Activated effector memory CD4-positive, alpha-beta T cell treated with anti-CD3 and anti-CD28 coated beads, Interleukin-2, amount 50 U/mL, for 16 hours (primary cell): ENCODE measurements at places on chromosomes 6 and 20.

- DNase-seq = no peak
Observed at GRCh38 chr6:71675386-71675785, 211.0 kb upstream of the RIMS1 start.

GRCh38 chr20:1800777-1801176, 94.4 kb upstream of the SIRPA start:
- no peak for DNase-seq

DNA sequence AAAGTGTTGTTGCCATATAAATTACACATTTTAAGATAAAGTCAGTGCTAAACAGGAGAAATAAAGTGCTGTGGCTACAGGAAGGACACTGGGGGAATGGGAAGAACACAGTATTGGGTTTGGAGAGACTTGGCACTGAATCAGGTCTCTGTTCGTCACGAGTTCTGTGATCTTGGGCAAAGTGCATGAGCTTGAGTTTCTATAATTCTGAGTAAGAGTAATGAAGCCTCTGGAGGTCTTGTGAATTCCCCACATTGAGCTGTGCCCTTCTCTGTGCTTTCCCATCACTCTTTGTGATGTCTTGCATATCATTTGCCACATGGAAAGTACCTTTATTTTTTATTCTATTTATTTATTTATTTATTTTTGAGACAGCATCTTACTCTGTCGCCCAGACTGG, 16.8 kb upstream of the EEF1A1 start:
- no peak for DNase-seq

GRCh38 chr6:100665041-100665380, 200.3 kb upstream of the SIM1 start:
- DNase-seq = no peak

- no peak for DNase-seq
Observed at GRCh38 chr6:149060985-149061760, 256.3 kb upstream of the TAB2 start.

DNA sequence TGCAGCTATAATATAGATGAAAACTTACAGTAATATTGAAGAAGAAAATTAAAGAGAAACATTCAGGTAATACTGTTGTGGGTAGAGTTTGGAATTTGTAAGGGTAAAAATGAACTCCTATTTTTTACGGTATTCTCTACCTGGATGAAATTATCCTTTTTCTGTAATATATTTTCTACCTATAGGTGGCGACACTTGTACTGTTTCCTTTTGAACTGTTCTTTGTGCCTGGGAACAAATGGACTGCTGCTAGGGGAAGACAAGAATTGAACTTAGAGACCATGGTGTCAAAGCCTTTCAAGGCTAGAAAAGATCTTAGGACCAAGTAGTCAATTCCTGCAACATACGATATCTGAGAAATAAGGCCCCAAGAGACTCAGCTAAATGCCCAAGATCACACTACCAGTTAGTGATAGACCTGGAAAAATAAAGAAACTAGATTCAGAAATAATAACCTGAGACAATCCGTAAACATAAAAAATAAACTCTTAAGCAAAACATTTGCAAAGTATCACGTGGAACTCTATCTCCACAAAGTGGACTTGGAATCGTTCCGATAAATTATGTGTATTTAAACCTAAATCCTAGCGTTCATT, 383.8 kb downstream of the TFAP2A start:
- no peak for DNase-seq

DNA sequence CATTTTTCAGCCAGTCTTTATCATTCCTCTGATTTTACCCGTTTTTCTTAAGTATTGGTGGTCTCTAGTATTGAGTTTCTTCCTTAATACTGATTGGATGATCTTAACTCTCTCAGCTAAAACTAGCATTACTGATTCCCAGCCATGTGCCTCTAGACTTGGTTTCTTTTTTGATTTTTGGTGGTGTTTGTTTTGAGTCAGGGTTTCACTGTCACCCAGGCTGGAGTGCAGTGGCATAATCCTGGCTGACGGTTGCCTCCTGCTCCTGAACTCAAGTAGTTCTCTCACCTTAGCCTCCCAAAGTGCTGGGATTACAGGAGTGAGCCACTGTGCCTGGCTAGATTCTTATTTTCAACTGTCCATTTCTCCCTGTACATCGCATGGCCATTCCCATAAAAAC, 24.9 kb downstream of the DPPA5 start:
- DNase-seq = no peak

GRCh38 chr6:84882768-84883766, 118.7 kb upstream of the TBX18 start:
- no peak for DNase-seq

- DNase-seq = peak; percentile 66
Observed at GRCh38 chr6:21587179-21587960, 6.2 kb upstream of the SOX4 start.

GRCh38 chr20:42067596-42067995, 449.4 kb upstream of the CHD6 start:
- DNase-seq = no peak

- DNase-seq = no peak
Observed at GRCh38 chr6:39998126-39998525, 63.9 kb upstream of the MOCS1 start.

GRCh38 chr6:152416652-152417051, 220.5 kb downstream of the SYNE1 start:
- no peak for DNase-seq

- peak; percentile 82 for DNase-seq
Observed at GRCh38 chr20:45823949-45824835, 2.9 kb downstream of the TNNC2 start.

GRCh38 chr6:15569035-15569995, 93.5 kb downstream of the DTNBP1 start:
- DNase-seq = no peak

GRCh38 chr6:122339661-122340060, 59.8 kb upstream of the HSF2 start:
- no peak for DNase-seq

- no peak for DNase-seq
Observed at GRCh38 chr6:145668844-145669243, 66.5 kb downstream of the EPM2A start.

GRCh38 chr20:34045930-34046725, 52.4 kb downstream of the RALY start:
- DNase-seq = no peak

- DNase-seq = no peak
Observed at GRCh38 chr6:57173886-57174510, 1.9 kb downstream of the BAG2 start.

GRCh38 chr6:17885889-17886576, 101.4 kb downstream of the KIF13A start:
- no peak for DNase-seq

GRCh38 chr20:56875052-56875659, 246.1 kb downstream of the TFAP2C start:
- DNase-seq = no peak

DNA sequence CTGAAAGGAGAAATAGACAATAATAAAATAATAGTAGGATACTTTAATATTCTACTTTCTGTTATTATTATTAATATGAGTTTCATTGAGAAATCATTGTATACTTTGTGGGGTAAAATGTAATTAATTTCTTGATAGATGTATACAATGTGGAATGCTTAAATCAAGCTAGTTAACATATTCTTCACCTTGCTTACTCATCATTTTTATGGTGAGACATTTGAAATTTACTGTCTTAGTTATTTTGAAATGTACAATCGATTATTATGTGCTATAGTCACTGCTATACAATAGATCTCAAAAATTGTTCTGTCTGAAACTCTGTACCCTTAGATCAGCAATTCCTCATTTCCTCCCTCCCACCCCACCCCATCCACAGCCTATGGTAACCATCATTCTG, 720.3 kb downstream of the RNF144B start:
- no peak for DNase-seq

DNA sequence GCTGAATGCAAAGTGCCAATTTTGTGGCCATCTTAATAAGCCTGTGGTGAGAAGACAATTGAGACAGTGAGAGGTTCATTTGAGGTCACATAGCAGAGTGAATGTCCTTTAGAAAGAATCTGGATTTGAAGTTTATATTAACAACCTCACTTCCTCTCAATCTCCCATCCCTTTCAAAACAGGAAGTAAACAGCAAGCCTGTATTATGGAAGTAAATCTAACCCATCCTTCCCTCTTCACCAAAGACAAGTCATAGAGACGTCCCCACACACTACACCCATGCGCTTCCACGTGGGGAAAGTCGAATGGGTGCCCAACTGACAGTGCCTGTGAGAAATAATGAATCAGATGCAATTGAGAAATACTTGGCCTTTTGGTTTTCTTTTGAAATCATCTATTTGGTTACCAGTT, 28.8 kb upstream of the CCND3 start:
- peak; percentile 79 for DNase-seq

- DNase-seq = no peak
Observed at GRCh38 chr6:33696548-33697518, 14.7 kb downstream of the UQCC2 start.

- peak; percentile 63 for DNase-seq
Observed at GRCh38 chr6:46491201-46491627, at the start of gene RCAN2. TSS of gene RCAN2 (minus strand) at chr6:46491449.

DNA sequence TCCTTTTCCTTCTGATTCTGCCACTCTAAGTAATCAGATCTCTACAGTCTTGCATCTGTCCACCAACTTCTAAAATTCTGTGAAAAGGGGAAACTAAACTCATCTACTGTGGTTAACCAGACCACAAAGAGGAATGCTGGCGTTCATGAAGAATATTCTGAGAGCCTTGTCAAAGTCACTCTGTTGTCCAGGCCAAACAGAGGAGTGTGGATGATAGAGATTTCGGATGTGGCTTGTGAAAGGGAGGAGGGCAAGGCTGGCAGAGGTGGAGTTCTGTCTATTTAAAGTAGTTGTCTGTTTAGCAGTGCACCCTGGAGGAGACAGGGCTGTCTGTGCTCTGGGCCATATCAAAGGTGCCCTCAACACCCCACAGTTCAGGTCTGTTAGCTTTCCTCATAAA, 33.9 kb downstream of the CCN2 start:
- no peak for DNase-seq

DNA sequence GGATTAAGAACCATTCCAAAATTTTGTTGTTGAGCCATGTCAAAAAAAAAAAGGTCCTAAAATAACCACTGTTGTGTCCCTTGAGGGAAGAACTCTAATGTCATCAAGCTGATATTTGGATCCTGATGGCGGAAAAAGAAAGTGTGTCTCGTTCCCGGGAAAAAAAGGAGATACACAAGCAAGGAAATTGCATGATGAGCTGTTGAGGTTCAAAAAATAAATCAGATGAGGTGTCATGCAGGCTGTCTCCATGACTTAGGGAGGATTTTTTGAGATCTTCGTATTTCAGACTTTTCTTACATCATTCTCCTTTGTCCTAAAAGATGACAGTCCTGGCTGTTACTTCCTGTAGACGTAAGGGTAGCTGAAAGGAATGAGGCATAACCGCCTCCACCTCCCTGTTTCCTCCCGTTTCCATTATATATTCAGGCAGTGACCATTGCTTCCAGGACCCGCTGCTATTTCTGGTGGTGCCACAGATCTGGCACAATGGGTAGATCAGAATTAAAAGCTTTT, 117.3 kb upstream of the TNFAIP3 start:
- no peak for DNase-seq

DNA sequence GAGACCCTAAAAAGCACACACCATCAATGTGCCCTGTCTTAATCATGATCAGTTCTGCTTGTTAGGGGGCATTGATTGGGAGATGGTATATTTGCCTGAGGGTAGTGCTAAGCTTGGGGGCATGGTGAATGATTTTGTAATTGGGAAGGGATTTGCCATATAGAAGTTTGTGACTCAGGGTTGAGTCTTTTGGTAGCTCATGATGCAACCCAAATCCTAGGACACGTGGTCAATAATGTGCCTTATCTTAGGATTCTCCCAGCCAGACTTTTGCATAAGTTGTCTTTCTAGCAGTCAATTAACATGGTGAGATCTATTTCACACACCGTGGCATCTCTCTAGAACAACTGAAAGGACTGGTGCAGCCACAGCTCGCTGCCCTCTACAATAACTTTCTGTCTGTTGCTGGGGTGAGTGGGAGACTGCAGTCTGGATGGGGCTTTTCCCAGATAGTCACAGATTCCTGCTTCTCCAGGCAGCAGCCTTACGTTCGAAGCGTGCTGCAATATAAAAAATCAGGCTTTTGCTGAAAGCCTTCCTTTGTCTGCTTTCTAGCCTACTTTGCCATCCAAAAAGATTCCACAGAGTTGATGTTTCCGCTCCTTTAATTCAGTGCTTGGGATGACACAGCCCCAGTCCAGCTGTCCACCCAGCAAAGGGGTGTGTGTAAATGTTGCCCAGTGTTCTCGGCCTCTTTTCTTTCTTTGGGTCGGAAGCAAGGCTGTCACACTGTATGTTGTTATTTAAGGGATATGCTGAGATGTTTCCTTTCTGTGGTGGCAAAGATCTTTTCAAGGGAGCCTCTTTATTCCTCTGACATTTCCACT, 58.9 kb downstream of the ID4 start:
- DNase-seq = no peak

- no peak for DNase-seq
Observed at GRCh38 chr6:142463988-142464387, 162.2 kb downstream of the ADGRG6 start.
